ENCODE measurements at places on chromosomes 3 and 15.

- DNase-seq, result no peak
These were observed 63.8 kb downstream of the CHSY1 start for GRCh38 chr15:101187820-101188636.

DNA sequence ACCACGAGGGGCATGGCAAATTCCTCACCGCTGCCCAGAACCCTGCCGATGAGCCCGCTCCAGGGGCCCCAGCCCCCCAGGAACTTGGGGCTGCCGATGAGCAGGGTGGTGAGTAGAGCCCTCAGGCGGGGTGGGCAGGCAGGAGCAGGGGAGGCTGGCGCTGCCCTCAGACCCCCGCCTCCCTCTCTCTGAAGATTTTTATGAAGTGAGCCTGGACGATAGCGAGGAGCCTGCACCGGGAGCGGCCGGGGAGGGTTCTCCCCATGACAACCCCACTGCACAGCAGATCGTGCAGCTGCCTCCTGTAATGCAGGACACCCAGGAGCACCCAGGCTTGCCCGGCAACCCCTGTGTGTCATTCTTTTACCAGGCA is 56.7 kb upstream of the UBE2Q2 start:
- no peak for DNase-seq

GRCh38 chr15:67579164-67579563 is 36.7 kb downstream of the MAP2K5 start:
- no peak for DNase-seq

DNA sequence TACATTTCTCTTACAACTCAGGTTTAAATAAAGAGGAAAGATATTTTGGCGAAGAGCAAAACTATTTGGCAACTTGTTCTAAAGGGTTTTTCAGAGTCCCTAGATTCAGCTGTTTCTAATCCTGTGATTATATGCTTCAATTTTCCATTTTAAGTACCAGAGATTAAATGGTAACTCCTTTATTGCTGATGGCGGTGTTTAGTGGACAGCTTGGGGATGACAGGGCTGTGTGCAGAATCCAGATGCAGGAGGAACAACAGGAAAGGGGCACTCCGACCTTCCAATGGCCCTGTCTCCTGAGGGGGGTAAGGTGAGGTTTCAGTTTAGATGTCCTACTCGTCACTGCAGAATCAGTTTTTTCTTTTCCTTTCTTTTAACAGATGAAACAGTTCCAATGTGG is 405.0 kb downstream of the PDCD6IP start:
- no peak for DNase-seq

DNA sequence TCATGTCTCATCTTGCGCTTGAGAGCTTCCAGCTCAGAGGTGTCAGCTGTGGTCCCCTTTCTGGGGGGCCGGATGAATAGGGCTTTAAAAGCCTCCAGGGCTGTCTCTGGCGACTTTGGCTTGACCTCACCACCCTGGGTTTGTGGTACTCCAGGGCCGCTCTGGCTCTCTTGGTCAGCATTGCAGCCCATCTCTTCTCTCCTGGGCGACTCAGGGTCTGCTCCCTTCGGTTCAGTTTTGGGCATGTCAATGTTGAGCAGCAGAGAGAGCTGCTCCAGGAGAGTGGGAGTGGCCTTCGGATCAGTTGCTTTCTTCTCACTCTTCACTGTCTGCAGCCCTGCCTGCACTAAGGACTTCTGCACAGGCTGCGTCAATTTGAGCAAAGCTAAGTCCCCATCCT is 127.9 kb downstream of the FMN1 start:
- no peak for DNase-seq

DNA sequence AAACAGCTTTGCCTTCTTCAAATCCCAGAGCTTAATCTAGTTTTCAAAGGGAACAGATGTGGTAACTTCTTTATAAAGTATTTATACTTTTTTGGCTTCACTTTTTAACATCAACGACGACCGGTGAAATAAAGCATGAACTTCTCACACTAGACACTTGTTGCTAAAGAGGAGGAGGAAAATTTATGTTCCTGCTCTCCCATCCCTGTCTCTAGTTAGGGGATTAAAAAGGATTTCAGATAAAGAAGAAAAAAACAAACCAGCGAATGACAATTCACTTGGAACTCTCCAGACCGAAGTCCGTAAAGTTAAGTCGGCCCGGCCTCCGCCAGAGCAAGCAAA is 672 bp downstream of the NEDD4 start:
- DNase-seq, result no peak

DNA sequence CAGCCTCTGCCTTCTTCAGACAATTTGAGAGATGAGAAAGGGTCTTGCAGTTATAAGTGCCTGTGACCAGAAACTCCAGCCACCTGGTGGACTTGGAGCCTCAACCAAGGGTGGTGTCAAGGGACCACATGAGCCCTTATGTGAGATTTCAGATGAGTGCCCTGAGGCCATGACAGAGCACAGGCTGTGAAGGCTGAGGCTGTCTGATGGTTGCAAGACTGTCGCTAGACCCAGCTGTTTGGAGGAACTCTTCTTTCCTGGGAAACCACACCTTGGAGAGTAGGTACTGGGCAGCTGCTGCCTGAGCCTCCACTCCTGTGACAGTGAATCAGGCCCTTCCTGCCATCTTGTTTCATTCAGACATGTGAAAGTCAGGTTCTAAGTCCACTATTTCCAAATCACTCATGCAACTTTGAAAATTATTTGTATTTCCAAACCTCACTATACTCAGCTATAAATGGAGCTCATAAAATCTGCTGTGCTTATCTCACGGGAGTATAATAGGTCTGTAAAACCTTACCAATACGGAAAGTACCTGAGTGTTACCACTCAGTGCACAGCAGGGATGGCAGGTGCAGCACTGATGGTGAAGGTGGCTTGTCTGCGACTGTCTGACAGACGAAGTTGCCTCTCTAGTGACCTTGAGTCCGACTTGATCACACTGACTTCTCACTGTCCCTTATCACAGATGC is 99.4 kb downstream of the RPL39L start:
- no peak for DNase-seq

DNA sequence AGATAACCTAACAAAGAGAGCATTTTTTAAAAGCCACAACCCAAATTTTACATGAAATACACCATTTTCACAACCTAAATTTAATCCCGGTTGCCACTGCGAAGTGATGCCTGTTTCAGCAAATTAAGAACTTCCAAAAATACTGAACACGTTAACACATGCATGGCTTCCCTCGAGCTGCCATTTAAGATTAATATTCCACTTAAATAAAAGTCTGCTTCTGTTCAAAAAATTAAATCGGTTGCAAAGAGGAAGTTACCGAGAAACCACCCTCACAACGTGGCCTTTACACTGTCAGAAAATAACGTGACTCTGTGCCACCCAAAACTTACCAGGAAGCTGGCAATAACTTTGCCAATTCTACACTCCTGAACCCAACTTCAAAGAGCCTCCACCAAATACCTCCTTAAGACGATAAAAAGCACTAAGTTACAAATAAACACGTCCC is 1.2 kb downstream of the TBL1XR1 start:
- no peak for DNase-seq

- DNase-seq, result no peak
These were observed 26.1 kb downstream of the KCNMB2 start for GRCh38 chr3:178562143-178562946.

- no peak for DNase-seq
These were observed 70.8 kb upstream of the ZBTB20 start for GRCh38 chr3:115217678-115218451.

GRCh38 chr15:80152180-80152895 is 461 bp upstream of the FAH start:
- DNase-seq, result peak; percentile 73

GRCh38 chr3:131474115-131474514 is 28.7 kb downstream of the MRPL3 start:
- DNase-seq, result no peak

DNA sequence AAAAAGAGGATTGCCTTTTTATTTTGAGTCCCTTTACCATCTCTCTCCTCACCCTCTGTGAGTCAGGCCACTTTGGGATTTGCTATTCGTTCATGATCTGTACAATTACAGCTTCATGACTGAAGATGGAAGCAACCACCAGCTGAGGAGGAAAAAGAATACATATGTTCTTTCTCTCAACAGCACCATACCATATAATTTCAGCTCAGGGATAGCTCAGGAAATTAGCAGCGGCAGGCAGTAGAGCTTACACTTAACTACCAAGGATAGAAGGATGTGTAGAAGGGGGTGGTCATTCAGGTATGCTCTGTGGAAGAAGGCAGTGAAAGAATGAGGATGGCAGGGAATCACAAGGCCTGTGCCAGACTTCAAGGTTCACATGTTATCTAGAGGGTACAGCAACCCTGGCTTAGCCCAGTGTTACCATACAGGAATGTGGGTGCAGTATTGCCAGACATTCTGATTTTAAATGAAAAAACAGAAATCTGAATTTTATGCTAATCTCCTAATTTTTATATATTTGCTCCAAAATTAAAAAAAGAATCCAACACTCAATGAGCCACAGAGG is 17.9 kb downstream of the PLS1 start:
- DNase-seq, result no peak

- DNase-seq, result no peak
These were observed 850.3 kb upstream of the CADM2 start for GRCh38 chr3:84108442-84108971.

- no peak for DNase-seq
These were observed 295.1 kb downstream of the CHST2 start for GRCh38 chr3:143414571-143415253.

DNA sequence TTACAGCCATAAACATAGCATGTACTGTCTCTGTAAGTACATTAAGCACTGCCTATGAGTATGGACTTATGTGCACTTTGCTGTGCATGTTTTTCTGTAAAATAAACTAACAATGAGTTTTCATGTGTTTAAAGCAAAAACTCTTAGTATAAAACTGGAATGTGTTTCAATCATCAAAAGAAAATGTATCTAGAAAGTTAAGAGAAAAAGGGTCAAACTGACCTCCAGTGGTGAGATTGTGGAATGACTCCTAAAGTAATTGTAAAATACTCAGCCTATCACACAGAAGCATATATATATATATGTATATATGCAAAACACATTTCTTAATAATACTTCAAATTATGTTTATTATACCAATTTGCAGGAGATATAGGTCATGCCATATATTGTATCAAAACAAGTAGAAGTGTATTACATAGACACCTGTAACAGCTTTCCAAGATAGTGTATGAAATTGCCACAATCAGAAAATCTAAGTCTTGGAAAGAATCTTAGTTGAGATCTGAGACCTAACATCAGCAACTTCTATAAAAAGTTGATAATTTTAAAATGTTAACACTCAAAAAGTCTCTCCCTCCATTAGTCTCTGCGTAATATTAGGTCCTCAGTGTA is 199.6 kb downstream of the FMN1 start:
- DNase-seq, result no peak

DNA sequence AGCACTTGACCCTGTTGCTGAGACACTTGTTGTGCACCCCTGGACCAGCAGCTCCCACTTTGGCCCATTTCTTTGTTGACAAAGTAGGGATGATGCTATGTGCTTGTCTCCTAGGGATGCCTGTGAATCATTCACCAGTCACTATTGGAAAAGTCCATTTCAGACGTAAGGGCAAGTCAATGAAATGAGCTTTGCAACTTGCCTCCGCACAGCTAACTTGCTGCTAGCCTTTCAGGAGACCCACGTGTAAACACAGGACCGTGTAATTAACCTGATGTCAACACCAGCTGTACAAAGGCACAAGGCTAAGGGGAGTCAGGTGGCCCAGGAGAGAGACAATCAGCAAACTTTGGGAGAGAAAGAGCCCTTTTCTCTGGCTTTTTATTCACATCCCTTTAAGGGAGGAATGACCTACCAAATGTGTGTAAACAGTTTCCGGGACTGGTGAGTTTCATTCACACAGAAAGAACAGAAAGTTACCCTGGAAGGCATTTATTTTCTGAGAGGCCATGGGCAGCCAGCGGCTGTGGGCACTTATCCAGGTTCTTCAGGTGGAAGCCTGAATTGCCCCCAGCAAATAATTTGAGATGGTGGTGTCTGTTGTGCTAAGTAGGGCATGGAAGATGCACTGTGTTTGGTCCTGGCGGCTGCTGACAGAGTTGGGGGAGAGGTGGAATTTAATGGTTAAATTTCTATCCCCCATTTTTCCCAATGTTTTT is 54.0 kb downstream of the TIPARP start:
- DNase-seq, result no peak

GRCh38 chr3:118912188-118912587 is 122.5 kb downstream of the IGSF11 start:
- no peak for DNase-seq

DNA sequence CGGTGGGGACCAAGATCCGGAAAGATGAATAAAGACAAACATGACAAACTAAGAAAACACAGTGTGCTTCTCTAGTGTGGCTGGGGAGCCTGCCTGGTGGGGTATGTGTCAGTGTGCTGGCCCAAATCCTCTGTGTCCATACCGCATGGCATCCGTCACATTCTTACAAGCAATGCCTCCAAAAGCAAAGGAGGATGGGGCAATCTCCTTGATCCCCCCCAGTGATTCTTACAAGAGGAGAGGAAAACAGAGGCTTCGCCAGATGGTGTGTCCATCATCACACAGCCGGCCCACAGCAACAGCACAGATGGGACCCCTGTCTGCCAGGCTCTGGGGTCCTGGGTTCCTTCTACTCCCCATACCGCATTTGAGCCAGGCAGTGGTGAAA is 558 bp upstream of the IL17RC start:
- no peak for DNase-seq

DNA sequence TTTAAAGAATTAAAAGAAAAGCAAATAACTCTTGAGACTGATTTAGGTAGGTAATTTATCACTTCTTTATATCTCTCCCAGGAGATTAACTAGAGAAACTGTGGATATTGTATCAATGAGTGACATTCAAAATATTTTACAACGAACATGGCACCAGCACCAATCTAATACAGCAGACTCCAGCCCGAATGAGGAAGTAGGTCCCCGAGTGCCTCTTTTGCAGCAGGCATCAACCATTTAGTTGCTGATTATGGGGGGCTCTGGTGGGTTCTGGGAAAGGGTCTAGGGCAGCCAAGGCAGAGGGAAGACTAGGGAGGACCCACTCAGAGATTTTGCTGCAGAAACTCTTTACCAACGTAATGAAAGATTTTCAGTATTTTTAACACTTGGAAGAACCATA is 31.7 kb upstream of the TTC14 start:
- no peak for DNase-seq

DNA sequence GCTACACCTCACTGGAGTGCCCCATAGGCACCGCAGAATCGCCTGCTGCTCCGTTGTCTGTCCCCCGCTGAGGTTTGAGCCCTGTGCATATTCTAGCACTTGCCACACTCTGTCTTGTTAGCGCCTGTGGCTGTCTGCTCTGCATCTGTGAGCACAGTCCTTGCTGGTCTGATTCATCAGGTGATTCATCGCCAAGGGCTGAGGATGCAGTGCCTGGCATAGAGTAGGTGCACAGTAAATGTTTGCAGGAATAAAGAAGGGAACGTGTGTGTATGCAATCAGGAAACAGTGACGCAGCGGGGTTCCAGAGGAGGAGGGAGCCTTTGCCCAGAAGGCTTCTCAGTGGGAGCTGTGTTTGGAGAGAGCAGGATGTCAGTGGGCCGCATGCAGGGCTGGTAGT is 124.0 kb upstream of the PLXNA1 start:
- no peak for DNase-seq

DNA sequence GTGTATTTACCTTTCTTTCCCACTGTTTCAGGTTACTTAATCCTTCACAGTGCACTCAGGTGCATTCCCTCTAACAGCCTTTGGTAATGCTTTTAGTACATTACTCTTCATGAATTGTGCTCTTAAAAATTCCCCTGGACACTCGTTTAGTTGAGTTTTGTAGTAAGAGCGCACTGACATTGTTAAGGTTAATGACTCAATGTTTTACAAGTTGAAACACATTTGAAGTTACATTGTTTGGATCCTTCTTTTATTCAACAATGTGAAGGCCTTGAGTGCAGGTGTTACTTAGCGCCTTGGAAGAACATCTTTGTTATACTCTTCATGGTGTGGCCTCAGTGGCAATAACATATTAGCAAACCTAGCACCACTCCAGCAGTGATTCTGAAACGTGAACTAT is 739.6 kb downstream of the NAALADL2 start:
- no peak for DNase-seq
